ENCODE measurements at places on chromosomes 11 and 22.

DNA sequence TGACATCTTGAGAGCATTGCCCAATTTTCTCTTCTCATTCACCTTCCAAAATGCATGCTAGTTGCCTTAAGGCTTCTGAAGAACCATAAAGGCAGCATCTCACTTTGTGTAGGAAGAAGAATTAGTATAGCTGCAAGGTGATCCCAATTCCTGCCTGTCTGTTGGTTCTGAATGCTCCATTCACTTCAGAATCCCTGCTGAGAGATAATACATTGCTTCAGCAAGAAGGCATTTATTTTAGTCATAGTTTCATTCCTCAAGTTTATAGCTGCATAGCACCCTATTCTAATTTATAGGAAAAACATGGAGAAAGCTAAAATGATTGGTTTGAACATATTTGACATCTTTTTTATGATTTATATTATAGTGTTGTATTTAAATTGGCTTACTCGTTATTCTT is 181.3 kb downstream of the METTL15 start:
- DNase-seq = no peak

GRCh38 chr22:27880778-27881394 is 38.2 kb downstream of the PITPNB start:
- peak; percentile 96 for DNase-seq

- DNase-seq = no peak
These were observed 7.9 kb upstream of the FLRT1 start for GRCh38 chr11:64027651-64028397.

DNA sequence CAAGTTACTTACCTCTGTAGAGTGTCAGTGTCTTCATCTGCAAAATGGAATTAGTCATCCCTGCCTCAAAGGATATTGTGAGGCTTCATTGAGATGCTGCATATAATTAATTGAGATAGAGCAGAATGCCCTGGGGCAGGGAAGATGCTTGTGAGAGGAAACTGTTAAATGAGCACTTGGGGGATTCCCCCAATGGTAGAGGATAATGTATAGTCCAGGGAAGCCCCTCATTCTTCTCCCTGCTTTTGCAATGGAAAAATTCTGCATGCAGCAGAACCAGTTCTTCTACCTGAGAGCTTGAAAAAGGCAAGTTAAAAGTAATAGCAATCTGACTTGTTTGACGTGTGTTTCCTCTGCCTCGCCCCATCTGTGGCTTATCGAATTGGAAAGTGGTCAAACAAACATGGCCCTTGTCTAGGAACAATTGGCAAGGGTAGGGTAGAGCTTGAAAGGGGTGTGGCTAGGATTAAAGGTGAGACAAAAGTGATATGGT is 90.9 kb downstream of the NAV2 start:
- DNase-seq = no peak

GRCh38 chr11:127057126-127057525 is 56.6 kb upstream of the KIRREL3 start:
- no peak for DNase-seq

DNA sequence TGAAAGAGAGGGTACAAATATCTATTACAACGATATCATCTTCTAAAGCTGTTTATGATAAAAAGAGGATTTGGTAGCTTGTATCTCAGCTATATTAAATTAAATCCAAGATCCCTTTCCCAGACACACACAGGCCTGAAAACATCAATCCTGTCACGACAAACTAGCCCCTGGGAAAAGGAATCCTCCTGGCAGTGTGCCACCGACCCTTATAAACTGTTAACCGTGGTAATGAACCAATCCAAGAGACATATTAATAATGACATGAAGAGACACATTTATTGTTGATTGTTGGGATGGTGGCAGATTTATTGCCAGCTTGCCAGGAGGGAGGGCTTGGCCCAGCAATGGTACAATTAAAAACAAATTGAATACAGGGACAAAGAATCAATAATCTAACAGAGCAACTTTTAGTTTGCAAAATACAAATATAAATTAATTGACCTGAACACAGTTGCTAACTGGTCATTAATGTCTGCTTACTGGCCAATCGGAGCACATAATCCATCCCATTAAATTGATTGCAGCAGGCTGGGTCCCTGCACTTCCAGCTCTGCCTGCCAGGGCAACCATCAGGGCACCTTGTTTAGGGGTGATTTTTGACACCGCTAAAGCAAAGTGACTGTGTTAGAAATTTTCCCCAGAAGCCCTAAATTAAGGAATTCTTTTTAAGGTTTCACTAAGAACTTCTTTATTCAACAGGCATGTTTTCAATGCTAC is 887.6 kb downstream of the OPCML start:
- no peak for DNase-seq

DNA sequence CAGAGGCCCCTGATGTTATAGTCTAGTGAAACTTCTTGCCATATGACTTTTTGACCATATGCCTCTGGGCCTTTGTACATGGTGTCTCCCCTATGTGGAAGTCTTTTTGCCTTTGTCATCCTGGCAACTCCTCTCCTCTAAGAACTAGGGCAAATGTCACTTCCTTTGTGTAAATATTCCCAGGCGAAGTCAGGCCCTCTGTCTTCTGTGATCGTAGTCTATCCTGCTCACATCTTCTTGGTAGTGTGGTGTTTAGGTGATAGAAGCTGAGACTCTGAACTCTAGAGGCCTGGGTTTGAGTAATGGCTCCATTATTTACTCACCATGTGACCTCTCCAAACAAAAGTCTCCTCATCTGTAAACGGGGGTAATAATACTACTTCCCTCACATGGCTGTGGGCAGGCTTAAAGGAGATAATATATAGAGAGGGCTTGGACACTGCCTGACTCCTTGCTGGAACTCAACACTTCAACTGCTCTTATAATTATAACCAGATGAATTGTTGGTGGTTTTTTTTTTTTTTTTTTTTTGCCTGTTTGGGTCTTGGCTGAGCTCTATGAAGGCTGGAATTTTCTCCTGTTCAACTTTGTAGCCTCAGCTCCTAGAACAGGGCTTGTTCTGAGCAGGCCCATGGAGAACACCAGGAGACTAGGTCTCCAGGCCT is 43.8 kb downstream of the INSC start:
- DNase-seq = no peak

DNA sequence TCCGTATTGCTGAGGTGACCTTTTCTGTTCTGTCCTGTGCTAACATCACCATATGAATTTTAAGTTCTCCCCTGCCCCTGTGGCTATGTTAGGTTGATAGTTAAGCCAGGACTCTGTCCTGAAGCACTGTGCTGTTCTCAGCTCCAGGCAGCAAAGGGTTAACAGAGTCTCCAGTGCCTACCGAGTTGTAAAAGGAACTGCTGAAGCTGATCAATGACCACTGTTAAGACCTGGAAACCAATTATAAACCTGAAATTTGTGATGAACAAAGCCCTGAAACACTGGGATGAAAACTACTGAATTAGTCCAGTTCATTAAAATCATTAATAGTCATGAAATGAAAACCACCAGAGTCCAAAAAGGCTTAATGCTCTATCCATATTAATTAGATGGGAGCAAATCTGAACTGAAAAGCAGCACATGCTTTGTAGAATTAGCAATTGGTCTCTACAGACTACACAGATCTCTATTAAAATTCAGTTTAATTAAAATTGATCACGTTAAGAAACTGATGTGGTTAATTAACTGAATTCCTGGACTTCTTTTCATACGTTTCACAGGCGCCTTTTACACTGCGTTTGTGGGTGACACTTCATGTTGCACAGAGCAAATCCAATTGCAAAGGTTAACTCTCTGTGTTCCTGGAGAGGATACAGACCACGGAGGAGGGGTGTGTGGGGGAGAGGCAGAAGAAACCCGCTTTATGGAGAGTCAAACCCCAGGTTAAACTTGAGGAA is 188.5 kb upstream of the MPPED2 start:
- DNase-seq = peak; percentile 25

DNA sequence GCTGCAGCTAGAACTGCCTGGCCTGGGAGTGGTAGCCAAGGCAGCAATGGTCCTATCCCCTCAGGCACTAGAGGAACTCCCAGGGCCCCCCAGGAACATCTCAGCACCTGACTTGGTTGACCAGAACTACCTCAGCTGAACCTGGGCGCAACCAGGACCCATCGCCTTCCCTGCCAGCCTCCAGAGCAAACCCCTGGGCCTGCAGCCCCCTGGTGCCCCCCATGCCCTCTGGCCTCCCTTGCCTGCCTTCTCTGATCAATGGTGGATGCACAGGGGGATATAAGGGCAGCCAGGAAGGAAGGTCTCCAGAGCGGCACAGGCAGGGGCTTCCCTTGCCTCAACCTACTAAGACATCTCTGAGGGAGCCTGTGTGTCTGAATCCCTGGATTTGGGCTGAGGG is 13.5 kb downstream of the MS4A10 start:
- no peak for DNase-seq

DNA sequence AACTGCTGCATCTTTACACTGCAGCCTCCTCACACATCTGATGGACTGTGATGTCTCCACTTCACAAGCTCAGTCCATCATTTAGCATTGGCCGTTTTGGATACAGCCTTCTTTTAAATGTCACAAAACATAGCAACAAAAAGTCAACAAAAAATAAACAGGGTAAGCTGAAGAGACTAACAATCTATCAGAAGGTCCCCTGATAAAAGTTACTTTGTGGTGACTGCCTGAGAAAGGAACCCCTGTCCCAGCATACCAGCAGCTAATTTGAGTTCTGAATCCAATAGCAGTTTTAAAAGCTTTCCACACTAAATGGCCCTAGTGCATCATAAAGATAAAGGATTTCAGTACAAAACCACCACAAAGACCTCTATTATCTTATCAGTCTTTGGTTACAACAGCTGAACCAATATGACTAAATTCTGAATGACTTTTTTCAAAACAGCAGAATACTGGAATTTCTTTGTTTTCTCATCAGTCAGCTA is 162.4 kb downstream of the SOX6 start:
- peak; percentile 93 for DNase-seq

- DNase-seq = peak; percentile 98
These were observed 196.7 kb downstream of the DSCAML1 start for GRCh38 chr11:117600234-117600783.

DNA sequence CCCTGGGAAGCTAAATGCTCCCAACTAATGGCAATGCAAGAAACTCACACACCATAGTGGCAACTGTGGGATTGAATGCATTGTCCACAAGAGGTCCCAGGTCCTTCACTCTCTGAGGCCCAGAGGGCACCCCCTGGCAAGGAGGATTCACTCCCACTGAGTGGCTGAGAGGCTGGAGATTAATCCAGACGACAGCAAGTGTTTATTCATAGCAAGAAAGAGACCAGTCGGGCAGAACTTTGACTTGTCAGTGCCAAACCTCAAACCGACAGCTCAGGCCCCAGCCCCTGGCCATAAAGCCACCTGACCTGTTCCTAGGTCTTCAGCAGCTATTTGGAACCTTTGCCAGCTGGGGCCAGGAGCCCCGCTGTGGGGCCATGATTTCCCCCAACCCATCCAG is 54.5 kb upstream of the MPEG1 start:
- no peak for DNase-seq

GRCh38 chr11:82814379-82814778 is 80.7 kb upstream of the FAM181B start:
- no peak for DNase-seq

DNA sequence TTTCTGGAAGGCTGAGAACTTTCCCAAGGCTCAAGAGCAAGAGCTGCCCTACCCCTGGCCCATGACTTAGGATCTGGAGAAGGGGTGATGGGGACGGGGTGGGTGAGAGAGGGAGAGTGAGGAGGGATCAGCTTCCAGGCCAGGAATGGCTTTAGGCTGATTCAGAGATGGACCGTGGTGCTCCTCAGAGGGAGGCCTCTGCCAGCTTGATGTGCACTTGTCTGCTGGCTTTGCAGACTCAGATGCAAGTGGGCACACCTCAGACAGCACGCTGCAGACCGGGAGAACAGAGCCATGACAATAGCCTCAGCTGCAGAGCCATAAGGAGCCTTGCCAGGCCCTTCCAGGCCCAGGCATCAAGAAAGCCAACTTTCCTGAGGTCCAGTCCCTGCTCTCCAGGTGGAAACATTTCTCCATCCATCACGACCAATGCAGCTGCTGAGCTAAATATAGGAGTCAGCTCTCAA is 41.3 kb downstream of the ALX4 start:
- no peak for DNase-seq

- no peak for DNase-seq
These were observed 95.9 kb upstream of the FGF3 start for GRCh38 chr11:69915151-69915500.

DNA sequence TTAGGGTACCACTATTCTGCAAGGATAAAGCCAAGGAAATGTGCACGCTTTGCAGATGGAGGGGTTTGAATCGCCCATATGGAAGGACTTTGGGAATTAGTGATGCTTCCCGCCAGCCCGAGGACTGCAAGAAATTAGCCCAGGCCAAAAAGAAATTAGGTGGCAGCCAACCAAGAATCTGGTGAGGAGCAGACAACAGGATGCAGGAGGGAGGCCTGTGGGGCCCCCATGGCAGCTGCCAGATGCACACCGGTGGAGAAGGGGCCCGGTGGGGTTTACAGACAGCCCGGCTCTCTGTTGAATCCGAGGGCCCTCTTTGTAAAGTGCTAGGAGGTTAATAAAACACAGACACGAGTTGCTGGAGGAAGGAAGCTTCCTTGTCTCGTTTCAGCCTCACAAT is 73.5 kb downstream of the TIMP3 start:
- no peak for DNase-seq

- no peak for DNase-seq
These were observed 424.7 kb downstream of the FAM181B start for GRCh38 chr11:82308979-82309378.

DNA sequence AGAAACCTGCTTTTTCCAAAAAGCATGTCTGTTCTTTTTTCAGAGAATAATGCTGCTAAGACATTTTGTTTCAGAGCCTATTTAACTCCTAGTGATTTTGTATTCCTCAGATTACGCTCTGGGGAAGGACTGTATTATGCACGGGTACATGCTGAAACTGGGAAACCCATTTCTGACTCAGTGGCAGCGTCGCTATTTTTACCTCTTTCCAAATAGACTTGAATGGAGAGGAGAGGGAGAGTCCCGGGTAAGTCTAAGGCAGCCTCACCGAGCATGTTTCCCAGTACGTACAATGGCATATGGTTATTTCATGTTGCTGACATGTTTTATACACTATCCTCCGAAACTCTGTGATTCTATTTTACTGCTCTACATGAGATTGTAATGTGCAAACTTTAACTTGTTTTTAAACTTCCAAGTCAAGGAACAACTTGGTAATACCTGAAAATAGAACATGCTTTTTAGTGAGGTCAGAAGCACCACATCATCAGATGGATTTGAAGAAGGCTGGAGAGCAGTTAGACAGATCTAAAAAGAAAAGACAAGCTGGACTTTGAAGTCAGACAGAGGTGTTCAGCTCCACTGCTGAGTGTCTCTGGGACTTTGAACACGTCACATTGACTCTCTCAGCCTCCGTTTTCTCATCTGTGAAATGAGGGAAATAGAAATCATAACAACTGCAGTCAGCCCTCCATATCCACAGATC is 23.7 kb upstream of the MYO18B start:
- DNase-seq = no peak

DNA sequence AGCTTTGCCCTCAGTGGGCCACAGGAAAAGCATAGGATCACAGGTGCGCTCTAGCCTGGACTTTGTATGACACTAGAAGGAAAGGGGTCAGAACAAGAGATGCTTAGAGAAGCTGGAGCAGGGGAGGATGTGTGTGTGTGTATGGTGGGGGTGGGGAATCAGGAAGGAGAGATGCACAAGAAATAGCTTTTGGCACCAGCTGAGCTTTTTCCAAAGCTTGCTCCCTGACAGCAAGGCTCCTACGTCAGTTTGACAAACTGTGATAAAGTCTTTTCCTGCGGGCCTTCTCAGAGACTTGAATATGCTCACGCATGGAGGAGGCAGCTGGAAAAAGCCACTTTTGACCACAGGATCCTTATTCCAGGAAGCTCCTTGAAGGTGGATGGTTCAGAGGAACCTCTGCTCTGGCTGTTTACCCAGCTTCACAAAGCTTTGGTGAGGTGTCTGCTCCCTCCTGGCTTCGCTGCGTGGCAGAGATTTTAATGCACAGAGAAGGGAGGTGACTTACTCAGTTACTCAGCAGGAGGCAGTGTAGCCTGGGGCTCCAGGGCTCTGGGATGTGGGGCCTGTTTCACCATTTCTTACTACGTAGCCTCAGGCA is 3.9 kb downstream of the CDC42EP1 start:
- peak; percentile 61 for DNase-seq

Data from pons (tissue), 1 donor.